Motor neuron (in vitro differentiated cells): ENCODE measurements at places on chromosomes 7 and 10. TPM values are rescaled to one million over a fixed set of nuclear protein-coding genes. Genes with fewer than 3 reads are reported as not detected.

KCND2 gene
- total RNA-seq = 1.6 and 2.3 TPM in 2 replicates

RBM48 gene
- total RNA-seq = 12.2 and 12.5 TPM in 2 replicates

DNA sequence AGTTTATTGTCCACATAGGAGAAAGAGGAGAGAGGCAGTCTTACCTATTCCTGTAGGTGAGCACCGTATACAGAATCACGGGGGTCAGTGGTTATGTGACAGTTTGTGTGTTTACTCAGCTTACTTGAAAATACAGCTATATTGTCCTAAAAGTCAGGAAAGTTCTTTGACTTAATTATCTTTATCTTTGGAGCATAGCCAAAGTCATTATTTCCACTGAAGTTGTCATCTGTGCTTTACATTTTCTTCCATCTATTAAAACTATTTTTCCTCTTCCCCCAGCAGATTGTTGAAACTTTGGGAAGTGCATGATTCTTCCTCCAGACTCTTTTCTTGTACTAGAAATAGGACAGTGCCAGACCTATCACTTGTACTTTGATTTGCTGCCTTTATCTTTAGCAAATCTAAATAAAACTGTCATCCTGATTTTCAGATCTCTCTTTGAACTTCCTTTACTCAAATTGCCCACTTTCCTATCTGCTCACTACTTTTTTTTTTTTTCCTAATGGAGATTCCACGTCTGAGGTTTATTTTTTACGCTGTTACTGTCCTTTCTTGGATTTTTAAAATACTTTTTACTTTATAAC lies 58.3 kb downstream of the TAF3 start:
- no peak for ATAC-seq

GPER1 gene
- 2.4 and 3.0 TPM in 2 replicates for total RNA-seq

FOXP2 gene
- total RNA-seq = 6.3 and 7.5 TPM in 2 replicates

RET gene
- 1.9 and 2.4 TPM in 2 replicates for total RNA-seq

LLCFC1 gene
- 0.85 TPM in 1 of 2 replicates, not detected in the other for total RNA-seq

CRYGN gene
- 0.18 and 0.46 TPM in 2 replicates for total RNA-seq

RHEB gene
- 69.6 and 71.8 TPM in 2 replicates for total RNA-seq

EPO gene
- 0.11 and 0.19 TPM in 2 replicates for total RNA-seq

GRCh38 chr7:71193099-71193810 lies 61.3 kb downstream of the GALNT17 start:
- no peak for ATAC-seq

DNA sequence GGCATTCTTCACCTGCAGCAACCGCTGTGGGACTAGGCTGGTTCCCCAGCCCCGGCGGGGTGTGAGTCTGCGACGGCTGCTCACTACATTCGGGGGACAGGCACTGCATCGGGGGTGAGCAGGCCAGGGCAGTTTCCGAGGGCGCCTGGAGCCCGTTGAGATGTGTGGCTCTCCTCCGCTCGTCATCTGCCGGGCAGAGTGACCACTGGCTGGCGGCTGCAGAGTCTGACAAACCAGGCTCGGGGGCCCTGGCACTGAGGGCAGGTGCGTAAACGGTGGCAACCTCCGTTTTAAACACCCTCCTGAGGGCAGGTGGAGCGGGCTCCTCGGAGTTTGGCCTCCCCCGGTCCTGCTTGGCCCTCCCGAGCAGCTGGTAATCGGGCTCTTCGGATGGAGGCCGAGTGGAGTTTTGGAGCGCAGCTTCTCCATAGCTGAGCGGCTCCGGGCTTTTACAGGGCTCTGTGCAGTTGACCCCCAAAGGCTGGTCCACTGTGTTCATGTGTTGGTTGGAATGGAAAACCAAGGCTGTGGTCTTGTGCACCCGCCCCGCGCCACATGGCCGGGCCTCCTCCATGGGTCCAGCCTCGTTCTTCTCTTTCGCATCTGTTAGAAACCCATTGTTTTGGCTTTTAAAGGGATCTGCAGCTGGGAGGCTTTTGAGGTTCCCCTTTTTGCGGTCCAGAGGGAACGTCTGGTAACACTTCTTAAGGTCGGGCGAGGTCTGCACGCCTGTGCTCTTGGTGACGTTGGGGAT lies 20.9 kb downstream of the INSYN2A start:
- ATAC-seq = no peak
